Activated CD8-positive, alpha-beta memory T cell treated with anti-CD3 and anti-CD28 coated beads, Interleukin-2, amount 10 ng/mL, durations not matched to agents 7 days and 5 days (primary cell): ENCODE measurements at places on chromosomes 16 and 17. TPM values are rescaled to one million over a fixed set of nuclear protein-coding genes. Genes with fewer than 3 reads are reported as not detected.

JMJD8 gene
- total RNA-seq: 37.1 TPM

C16orf82 gene
- total RNA-seq: not detected

FSCN2 gene
- 0.41 TPM for total RNA-seq

- H3K4me1 ChIP-seq: peaks cover 75% of the 10 kb centered on the region
- H3K4me3 ChIP-seq: no peak overlapping the region
- no peak overlapping the region for H3K27ac ChIP-seq
- DNase-seq: no peak
These were observed 86.4 kb downstream of the SOCS1 start for GRCh38 chr16:11169641-11170040.

DNA sequence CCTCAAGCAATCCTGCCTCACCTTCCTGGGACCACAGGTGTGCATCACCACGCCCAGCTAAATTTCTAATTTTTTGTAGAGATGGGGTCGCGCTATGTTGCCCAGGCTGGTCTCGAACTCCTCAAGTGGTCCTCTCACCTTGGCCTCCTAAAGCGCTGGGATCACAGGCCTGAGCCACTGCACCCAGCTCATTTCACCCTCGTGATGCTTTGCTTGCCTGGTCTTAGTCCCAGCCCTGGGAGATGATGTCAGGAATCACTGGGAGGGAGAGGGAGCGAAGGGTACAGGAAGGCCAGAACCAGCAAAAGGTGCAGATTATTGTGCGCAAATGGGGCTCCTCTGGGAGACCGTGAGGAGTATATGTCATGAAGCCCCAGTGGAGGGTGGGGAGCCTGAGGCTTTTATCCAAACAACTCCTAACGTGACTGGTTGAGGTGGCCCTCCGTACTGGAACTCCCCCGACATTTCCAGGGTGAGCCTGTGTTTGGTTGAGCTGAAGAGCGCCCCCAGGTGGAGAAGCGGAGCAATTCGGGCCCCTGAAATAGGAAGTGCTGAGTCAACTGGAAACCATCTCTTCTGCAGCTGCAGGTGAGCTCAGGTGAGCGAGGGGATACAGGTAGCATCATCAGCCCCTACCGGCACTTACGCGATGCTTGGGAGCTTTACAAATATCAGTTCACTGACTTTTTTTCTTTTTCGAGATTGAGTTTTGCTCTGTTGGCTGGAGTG lies 41.2 kb upstream of the HAPSTR1 start:
- H3K27me3 ChIP-seq: no peaks in the 10 kb centered on the region
- no peak for DNase-seq
- H3K36me3 ChIP-seq: no peaks in the 10 kb centered on the region

- peaks cover 2% of the 10 kb centered on the region for H3K4me1 ChIP-seq
- peaks cover 4% of the 10 kb centered on the region for H3K27me3 ChIP-seq
- no peaks in the 10 kb centered on the region for H3K36me3 ChIP-seq
- no peak overlapping the region for H3K4me3 ChIP-seq
These were observed 379.7 kb downstream of the CA10 start for GRCh38 chr17:51778842-51779241.

GRCh38 chr16:80900593-80900954 lies 96.2 kb upstream of the CDYL2 start:
- no peaks in the 10 kb centered on the region for H3K4me1 ChIP-seq
- H3K27ac ChIP-seq: no peak overlapping the region
- no peak for DNase-seq
- no peaks in the 10 kb centered on the region for H3K27me3 ChIP-seq
- no peak overlapping the region for H3K4me3 ChIP-seq

DNA sequence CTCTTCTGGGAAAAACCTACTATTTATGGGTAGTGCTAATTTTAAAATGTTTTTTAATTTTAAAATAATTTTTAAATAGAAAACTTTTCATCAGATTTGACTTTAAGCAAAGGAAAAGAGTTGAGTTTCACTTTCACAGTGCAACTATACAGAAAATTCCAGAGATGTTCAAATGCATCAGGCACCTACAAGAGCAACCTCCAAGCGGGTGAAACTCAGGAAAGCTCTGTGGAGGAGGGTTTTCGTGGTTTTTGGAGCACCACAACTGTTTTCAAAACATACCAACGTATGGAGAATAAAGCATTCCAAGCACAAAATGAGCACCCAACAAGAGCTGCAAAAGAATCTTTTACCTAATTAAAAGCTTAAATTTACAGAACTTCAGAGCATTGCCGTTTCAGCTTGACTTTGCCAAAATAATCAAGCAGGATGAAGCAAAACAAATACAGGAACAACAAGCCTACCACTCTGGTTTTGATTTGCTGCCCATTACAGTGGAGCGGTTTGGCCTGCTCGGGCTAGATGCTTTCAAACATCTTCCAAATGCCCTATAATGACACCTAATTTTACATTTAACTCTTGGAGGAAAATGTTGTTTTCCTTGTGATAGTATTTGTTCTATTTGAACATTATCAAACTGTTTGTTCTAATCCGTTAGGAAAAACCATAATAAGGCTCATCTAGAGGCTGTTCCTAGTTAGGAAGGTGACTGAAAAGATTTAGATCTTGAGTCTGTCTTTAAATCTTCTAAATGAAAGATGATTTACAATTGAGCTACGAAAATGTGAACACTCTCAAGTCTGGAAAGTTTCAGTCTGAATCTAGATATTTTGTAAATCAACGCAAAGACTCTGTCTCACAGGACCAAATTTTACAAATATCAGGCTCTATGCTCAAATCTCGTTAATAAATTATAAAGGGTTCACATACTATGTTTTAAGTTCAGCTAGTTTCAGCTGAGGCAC lies 34.5 kb downstream of the NACA2 start:
- no peak overlapping the region for H3K27ac ChIP-seq
- peaks cover 43% of the 10 kb centered on the region for H3K27me3 ChIP-seq
- H3K4me3 ChIP-seq: no peak overlapping the region
- no peaks in the 10 kb centered on the region for H3K36me3 ChIP-seq
- no peaks in the 10 kb centered on the region for H3K4me1 ChIP-seq
